PC-3 (cell line): ENCODE measurements at places on chromosomes 4 and X. TPM values are rescaled to one million over a fixed set of nuclear protein-coding genes. Genes with fewer than 3 reads are reported as not detected.

TEC gene
- 3.9 and 10.4 TPM in 2 replicates for total RNA-seq

TMEM271 gene
- not detected in 2 replicates for total RNA-seq

REELD1 gene
- total RNA-seq, result not detected in 2 replicates

CSAG1 gene
- not detected in 2 replicates for total RNA-seq

DNA sequence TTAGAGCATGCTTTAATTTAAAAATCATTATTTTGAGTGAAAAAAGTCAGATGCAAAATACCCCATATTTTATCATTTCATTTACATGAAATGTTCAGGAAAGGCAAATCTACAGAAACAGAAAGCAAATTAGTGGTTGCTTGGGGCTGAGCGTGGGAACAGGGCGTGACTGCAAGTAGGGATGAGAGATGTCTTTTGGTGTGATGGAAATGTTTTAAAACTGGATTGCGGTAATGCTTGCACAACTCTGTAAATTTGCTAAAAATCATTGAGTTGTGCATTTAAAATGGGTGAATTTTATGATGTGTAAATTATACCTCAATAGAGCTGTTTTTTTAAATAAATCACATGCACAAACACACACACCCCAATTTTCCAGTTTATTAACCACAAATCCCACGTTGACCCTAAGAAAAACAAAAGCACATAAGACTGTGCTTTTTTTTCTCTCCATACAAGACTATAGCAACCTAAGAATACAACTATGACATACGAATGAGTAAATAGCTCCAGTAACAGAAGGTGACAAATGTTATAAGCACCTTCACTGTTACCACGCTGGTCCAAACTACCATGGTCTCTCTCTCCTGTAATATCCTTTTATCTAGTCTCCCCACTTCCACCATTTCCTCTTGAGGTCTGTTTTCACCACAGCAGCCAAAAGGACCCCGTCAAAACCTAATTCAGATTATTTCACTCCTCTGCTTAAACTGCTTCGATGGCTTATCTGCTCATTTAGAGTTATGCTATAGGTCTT, 37.2 kb downstream of the FRMD7 start:
- no peak for DNase-seq
- H3K36me3 ChIP-seq, result no peaks in the 10 kb centered on the region
- peaks cover 21% of the 10 kb centered on the region for H3K4me1 ChIP-seq
- H3K27me3 ChIP-seq, result no peaks in the 10 kb centered on the region
- H3K4me3 ChIP-seq, result no peak overlapping the region

DNA sequence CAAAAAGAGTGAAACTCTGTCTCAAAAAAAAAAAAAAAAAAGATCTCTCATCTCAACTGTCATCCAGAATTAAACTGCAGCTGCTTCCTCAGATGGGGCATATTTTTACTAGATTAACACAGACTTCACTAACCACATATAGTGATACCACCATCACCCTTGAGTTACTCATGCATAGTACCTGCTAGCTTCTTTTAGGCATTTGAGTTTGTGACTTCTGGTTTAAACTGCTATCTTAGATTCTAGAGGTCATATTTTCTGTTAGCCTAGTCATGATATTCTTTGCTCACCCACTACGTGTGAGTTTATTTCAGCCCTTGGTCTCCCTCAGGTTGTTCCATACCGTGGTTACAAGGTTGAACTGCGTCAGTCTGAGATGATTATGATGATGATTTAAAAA, 154.9 kb upstream of the BMP3 start:
- no peak overlapping the region for H3K27ac ChIP-seq
- DNase-seq, result no peak
- H3K4me1 ChIP-seq, result no peaks in the 10 kb centered on the region
- H3K36me3 ChIP-seq, result no peaks in the 10 kb centered on the region

DNA sequence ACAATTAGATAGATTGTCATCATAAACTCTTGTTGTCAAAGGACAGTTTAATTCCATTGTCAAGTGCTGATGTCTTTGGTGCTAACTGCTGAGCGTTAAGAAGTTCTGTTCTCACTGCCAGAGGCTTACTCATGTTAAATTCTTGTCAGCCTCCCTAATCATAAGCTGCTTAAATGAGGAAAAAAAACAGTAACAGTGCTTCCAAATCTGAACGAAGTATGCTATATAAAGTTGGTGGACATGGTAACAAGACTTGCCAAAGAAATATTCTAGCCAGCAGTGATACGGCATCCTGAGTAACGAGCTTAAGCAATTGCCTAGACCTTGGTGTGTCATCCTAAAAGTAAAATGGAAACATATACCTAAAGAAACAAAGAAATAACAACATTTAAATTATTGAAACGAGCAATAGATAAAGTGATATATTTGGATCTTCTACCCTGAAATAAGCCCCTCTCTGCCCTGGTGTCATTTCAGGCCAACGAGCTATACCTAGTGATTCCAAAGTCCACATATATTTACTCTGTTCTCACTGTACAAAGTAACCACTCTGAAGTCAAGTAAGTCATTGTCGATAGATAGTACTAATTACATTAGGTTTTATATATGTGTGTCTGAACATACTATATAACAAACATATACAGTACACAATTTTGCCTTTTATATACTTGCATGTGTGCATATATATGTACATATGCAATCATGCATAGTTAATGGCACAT, 339.7 kb upstream of the HS3ST1 start:
- H3K27me3 ChIP-seq, result no peaks in the 10 kb centered on the region
- H3K36me3 ChIP-seq, result no peaks in the 10 kb centered on the region; the same call in 1 of the 2 replicates
- no peaks in the 10 kb centered on the region for H3K4me1 ChIP-seq
- no peak overlapping the region for H3K27ac ChIP-seq
- DNase-seq, result no peak

DNA sequence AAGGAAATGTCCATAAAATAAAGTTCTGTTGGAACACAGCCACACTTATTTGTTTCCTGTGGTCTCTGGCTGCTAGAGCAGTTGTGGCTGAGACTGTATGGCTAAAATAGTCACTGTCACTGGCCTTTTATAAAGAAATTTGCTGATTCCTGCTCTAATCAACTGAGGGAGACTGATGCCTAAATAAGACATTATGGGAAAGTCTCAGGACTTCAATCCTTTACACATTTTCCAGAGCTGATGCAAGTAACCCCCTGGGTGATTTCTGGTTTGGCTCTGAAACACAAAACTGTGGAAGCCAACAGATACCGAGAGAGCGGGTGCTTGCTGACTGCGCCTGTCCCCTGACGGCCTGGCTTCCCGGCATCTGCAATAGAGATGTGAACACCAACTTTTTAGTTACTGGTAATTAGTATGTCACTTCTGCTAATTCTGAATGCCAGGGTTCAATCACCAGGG, 64.0 kb downstream of the POLR2B start:
- no peak for DNase-seq
- H3K27ac ChIP-seq, result no peak overlapping the region
- no peak overlapping the region for H3K4me3 ChIP-seq
- no peaks in the 10 kb centered on the region for H3K27me3 ChIP-seq

- no peaks in the 10 kb centered on the region for H3K36me3 ChIP-seq
- H3K4me1 ChIP-seq, result peaks cover 41% of the 10 kb centered on the region
- no peak for DNase-seq
- H3K27me3 ChIP-seq, result peaks cover 40% of the 10 kb centered on the region
Measured at GRCh38 chr4:54228546-54228945, 547 bp upstream of the PDGFRA start.

DNA sequence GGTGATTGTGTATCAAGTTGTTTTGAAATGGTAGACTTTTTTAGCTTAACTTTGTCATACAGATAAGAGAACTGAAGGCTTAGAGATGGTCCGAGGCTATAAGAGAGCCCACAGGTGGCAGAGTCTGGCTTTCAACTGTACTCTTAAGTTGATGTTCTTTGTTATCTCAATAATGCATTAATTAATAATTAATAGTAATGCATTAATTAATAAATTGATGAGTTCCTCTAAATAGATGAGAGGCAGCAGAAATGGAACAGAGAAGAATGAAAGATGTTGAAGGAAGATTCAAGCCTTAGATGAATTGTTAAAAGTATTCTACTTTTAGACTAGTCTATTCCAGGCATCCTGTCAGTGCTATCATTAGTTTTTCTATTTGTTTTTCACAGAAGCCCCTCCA, 22.4 kb downstream of the NUDT9 start:
- no peaks in the 10 kb centered on the region for H3K4me1 ChIP-seq
- DNase-seq, result no peak
- no peak overlapping the region for H3K4me3 ChIP-seq
- H3K36me3 ChIP-seq, result peaks cover 4% of the 10 kb centered on the region; the same call in 1 of the 2 replicates

GRCh38 chr4:157664726-157665125, 444.2 kb downstream of the GRIA2 start:
- peak; percentile 70 for DNase-seq
- H3K4me3 ChIP-seq, result no peak overlapping the region
- H3K36me3 ChIP-seq, result no peaks in the 10 kb centered on the region
- no peak overlapping the region for H3K27ac ChIP-seq

DNA sequence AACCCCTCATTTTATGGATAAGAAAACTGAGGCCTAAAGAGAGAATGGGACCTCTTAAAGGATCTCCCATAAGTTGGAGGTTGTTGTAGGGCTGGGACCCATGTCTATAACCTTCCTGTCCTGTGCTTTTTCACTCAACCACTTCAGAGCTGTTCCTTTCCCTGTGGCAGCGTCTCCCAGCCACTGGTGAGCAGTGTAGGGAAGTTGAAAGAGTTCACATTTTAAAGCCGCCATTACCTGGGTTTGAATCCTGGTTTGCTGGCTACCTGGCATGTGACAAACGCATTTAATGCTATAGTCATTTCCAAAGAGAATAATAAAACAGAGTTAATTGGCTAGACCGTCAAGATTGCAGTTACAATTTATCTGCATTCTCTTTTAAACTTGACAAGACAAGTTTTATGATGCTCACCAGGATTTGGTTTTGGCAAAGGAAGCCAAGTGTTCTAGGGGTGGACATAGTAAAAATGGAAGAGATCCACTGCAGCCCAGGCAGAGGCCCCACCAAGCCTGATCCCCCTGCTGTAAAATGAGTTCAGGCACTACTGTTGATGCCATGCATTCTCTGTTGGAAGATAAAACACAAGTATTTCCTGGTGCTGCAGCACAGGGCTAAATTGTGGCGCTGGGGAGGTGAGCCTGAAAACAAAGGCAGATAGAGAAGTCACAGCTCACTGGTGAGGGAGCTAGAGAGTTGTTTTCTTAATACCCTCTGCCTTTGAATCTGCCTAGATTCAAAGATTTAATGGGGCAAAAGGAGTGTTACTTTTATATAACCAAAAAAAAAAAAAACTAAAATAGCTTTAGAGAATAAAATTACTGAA, 218.7 kb downstream of the NWD2 start:
- 0 out of 2 replicates have a peak, but pooled peaks cover 8% of the 10 kb centered on the region for H3K4me1 ChIP-seq
- no peaks in the 10 kb centered on the region for H3K36me3 ChIP-seq
- DNase-seq, result no peak
- no peaks in the 10 kb centered on the region for H3K27me3 ChIP-seq
- H3K4me3 ChIP-seq, result no peak overlapping the region

- H3K4me1 ChIP-seq, result peaks cover 17% of the 10 kb centered on the region
- H3K27ac ChIP-seq, result 0 out of 2 replicates have a peak overlapping the region, but pooled peaks have one; percentile 2
- no peaks in the 10 kb centered on the region for H3K27me3 ChIP-seq
- peak; percentile 75 for DNase-seq
- no peaks in the 10 kb centered on the region for H3K36me3 ChIP-seq
Measured at GRCh38 chrX:13658602-13659001, 5.7 kb downstream of the TCEANC start.

DNA sequence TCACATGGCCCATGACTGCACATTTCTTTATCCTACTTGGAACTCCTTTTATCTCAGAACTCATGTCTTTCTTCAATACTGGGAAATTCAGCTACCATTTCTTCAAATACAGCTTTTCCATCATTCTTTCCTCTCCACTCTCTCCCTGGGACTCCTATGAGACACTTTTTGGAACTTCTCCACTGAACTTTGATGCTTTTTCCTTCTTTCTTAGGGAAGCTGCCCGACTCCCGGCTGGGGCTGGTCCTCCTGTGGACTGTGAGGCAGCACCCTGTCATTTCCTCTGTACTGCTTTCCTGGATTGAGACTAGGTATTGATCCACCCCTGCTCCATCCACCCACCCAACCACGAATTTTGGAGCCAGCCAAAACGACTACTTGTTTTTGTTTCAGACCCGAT, 40.0 kb downstream of the ZFYVE28 start:
- H3K27me3 ChIP-seq, result no peaks in the 10 kb centered on the region
- no peaks in the 10 kb centered on the region for H3K4me1 ChIP-seq
- H3K4me3 ChIP-seq, result no peak overlapping the region
- no peak for DNase-seq
- no peak overlapping the region for H3K27ac ChIP-seq
- no peaks in the 10 kb centered on the region for H3K36me3 ChIP-seq

DNA sequence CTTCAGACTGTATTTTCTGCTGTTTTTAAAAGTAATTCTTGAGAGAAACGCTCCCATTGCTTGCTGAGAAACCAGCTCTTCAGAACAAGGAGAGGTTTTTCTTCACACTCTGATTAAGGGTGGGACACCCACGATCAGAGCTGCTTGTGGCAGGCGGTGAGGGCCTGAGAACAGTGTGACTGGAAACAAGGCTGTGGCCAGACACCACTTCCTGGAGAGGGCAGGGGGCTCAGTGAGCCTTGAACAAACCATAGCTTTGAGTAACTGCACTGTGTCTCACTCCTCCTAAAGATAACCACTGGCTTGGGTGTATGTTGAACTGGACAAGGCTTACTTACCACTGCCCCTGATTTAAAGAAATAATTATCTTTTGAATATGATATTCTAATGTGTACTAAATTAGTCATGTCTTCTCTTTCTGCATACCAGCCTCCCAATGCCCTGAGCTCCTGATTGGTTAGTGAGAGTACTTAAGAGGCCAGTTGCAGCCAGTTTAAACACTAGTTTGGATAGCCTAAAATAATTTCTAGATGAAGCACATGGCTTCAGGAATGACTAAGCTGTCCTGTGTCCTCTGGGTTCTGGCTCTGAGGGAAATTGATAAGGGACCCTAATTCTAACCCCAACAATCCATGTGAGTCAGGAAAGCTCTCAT, 3.7 kb upstream of the GPR82 start:
- H3K27ac ChIP-seq, result no peak overlapping the region
- H3K4me3 ChIP-seq, result no peak overlapping the region
- no peaks in the 10 kb centered on the region for H3K4me1 ChIP-seq
- no peaks in the 10 kb centered on the region for H3K27me3 ChIP-seq

DNA sequence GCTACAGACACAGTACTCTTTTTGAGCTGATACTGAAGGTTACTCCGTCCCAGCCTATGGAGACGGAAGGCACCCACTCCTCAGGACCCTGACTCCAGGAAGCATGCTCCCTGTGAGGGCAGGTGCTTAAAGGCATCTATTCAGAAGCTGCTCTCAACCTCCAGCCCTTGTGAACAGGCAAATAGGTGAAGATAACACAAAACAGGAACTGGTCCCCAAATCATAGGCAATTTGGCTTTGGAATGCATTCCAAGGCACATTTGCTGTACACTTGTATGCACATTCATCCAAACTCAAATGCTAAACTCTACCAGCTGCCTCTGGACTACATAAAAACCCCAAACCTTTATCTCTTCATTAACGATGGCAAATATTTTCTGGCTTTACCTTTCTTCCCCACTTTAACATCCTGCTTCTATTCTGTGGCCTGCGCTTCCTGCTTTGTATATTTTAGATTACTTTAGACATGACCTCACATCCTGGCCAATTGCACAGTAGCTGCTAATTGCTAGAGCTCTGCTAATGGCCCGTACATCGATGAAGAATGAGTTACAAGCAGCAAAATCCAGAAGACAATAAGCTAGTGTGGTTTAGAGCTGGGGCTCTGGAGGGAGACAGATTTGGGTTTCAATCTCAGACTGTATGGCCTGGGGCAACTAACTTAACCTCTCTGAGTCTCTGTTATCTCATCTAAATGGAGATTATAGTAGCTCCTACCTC, 3.2 kb downstream of the SEL1L3 start:
- DNase-seq, result no peak
- peaks cover 24% of the 10 kb centered on the region for H3K4me1 ChIP-seq
- H3K27ac ChIP-seq, result no peak overlapping the region
- H3K36me3 ChIP-seq, result no peaks in the 10 kb centered on the region
